B cell (primary cell): ENCODE measurements at places on chromosomes 3 and 15. TPM values are rescaled to one million over a fixed set of nuclear protein-coding genes. Genes with fewer than 3 reads are reported as not detected.

- H3K36me3 ChIP-seq = no peaks in the 10 kb centered on the region
- peaks cover 32% of the 10 kb centered on the region for H3K4me1 ChIP-seq
- no peaks in the 10 kb centered on the region for H3K27me3 ChIP-seq
- DNase-seq = peak; percentile 26
- H3K27ac ChIP-seq = no peak overlapping the region
Observed at GRCh38 chr3:112857526-112857925, 10.9 kb upstream of the CD200R1L start.

DNA sequence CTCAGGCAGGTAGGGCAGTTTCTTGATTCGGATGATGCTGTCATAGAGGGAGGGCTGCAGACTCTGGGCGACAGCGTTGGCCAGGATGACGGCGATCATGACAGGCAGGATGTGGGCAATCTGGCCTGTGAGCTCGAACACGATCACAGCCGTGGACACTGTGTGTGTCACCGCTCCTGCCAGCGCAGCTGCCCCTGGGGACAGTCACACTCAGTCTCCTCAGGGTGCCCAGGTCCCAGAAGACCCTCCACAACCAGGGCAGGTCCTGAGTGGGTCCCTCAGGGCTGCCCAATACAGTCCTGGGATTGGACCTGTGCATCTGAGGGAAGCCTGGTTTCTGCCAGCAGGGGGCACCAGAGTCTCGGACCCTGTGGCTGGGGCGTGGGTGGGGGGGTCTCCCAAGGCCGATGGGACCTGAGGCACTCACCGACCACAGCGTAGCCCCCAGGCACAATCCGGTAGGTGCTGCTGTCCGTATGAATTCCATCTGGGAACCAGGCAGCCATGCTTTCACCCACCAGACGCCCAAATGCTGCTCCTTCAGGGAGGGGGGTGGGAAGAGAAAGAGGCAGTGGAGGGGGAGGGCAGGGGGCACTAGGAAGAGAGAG, 7.2 kb downstream of the CLCN2 start:
- H3K4me3 ChIP-seq = no peak overlapping the region
- peak; percentile 74 for DNase-seq
- no peak overlapping the region for H3K27ac ChIP-seq
- H3K36me3 ChIP-seq = no peaks in the 10 kb centered on the region
- no peaks in the 10 kb centered on the region for H3K27me3 ChIP-seq
- H3K4me1 ChIP-seq = peaks cover 8% of the 10 kb centered on the region

DNA sequence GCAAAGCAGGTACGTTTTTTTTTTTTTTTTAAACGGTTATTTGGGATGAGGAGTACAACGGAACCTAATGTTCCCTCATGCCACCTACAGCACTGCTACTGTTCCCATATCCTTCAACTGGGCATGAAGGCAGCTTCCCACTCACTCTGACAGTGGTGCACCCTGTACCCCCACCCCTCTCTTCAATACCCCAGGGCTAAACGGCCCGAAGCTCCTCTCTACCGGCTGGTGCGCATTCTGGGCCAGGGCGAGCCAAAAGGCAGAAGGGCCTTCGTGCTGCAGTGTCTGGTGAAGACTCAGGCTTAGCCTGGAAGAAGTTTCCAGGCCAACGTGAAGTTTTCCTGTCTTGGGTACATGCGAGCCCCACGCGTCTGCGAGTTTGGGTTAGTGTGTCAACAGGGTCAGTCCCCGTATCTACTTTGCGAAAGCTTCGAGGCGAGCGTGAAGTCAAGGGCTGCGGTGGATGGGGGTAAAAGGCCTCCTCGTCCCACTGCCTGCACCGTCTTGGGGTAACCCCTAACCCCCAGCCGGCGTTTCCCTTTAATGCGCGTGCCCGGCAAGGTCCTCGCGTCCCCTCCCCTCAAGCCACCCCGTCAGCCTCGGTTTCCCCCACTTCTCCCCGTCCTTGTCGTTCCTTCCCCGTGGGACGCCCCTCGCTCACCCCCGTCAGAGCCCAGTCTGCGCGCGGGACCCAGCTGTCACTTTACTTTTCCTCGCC, 765 bp upstream of the UBE2E2 start:
- peak overlapping the region; percentile 72 for H3K4me3 ChIP-seq
- H3K27ac ChIP-seq = no peak overlapping the region
- DNase-seq = no peak
- H3K27me3 ChIP-seq = no peaks in the 10 kb centered on the region
- no peaks in the 10 kb centered on the region for H3K36me3 ChIP-seq

DNA sequence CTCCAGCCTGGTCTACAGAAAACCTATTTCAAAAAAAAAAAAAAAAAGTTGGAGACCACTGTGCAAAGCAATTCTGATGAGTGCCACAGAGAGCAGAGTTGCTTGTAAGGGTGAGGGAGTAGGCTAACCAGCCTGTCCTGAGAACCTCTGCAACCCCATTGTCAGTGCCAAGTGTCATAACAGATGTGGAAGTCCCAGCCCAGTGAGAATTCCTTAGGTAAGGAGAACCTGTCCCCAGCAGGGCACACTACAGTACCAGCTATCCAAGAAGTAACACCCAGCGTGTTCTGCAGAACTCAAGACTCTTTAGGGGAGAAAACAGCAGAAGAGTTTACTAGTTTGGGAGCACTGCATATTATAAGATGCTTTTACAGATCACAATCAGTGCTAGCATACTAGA, 156.3 kb downstream of the LIPC start:
- DNase-seq = no peak
- H3K27ac ChIP-seq = no peak overlapping the region
- H3K4me3 ChIP-seq = no peak overlapping the region
- peaks cover 9% of the 10 kb centered on the region for H3K27me3 ChIP-seq
- no peaks in the 10 kb centered on the region for H3K36me3 ChIP-seq

GRCh38 chr15:67809866-67810265, 15.4 kb upstream of the SKOR1 start:
- H3K27me3 ChIP-seq = no peaks in the 10 kb centered on the region
- H3K4me1 ChIP-seq = no peaks in the 10 kb centered on the region
- H3K4me3 ChIP-seq = no peak overlapping the region

GRCh38 chr3:127967316-127967715, 52.3 kb downstream of the KBTBD12 start:
- H3K4me3 ChIP-seq = no peak overlapping the region
- H3K4me1 ChIP-seq = no peaks in the 10 kb centered on the region
- no peak for DNase-seq
- H3K27ac ChIP-seq = no peak overlapping the region

- H3K36me3 ChIP-seq = no peaks in the 10 kb centered on the region
- no peak overlapping the region for H3K27ac ChIP-seq
- no peaks in the 10 kb centered on the region for H3K27me3 ChIP-seq
- no peaks in the 10 kb centered on the region for H3K4me1 ChIP-seq
Observed at GRCh38 chr3:129549006-129549800, 6.2 kb downstream of the H1-8 start.

DNA sequence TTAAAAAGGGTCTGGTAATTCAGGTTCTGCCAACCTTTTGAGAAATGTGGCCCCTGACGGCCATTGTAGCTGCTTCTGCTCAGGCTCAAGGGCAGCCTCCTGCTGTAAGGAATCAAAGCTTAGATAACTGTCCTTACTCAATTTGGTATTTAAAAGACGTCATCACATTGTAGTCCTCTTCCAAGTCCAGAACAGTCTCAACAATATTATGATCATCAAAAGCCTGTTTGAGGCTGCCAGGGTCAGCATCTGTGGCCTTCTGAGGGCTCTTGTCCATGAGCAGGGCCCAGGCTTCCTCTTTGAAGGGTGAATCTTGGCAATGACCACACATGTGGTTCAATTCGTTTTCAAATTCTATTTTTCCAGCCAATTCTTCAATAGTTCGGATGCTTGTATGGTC, 6.0 kb downstream of the C3orf62 start:
- no peak for DNase-seq
- H3K36me3 ChIP-seq = peaks cover 3% of the 10 kb centered on the region
- H3K4me3 ChIP-seq = no peak overlapping the region
- H3K27ac ChIP-seq = no peak overlapping the region

GRCh38 chr3:87420171-87420570, 143.8 kb upstream of the POU1F1 start:
- H3K36me3 ChIP-seq = no peaks in the 10 kb centered on the region
- H3K27ac ChIP-seq = no peak overlapping the region
- no peaks in the 10 kb centered on the region for H3K27me3 ChIP-seq

- no peak for DNase-seq
- H3K4me1 ChIP-seq = no peaks in the 10 kb centered on the region
- H3K4me3 ChIP-seq = no peak overlapping the region
- H3K36me3 ChIP-seq = no peaks in the 10 kb centered on the region
- H3K27ac ChIP-seq = no peak overlapping the region
- H3K27me3 ChIP-seq = no peaks in the 10 kb centered on the region
Observed at GRCh38 chr3:148008591-148008990, 599.4 kb downstream of the ZIC1 start.

GRCh38 chr15:78291698-78292097, 7.7 kb downstream of the SKIC8 start:
- no peaks in the 10 kb centered on the region for H3K27me3 ChIP-seq
- peaks cover 26% of the 10 kb centered on the region for H3K36me3 ChIP-seq
- no peak overlapping the region for H3K4me3 ChIP-seq
- H3K4me1 ChIP-seq = no peaks in the 10 kb centered on the region
- DNase-seq = no peak
- H3K27ac ChIP-seq = no peak overlapping the region

GRCh38 chr15:98720031-98720430, 71.7 kb downstream of the IGF1R start:
- no peak for DNase-seq
- no peak overlapping the region for H3K27ac ChIP-seq
- no peaks in the 10 kb centered on the region for H3K4me1 ChIP-seq

DNA sequence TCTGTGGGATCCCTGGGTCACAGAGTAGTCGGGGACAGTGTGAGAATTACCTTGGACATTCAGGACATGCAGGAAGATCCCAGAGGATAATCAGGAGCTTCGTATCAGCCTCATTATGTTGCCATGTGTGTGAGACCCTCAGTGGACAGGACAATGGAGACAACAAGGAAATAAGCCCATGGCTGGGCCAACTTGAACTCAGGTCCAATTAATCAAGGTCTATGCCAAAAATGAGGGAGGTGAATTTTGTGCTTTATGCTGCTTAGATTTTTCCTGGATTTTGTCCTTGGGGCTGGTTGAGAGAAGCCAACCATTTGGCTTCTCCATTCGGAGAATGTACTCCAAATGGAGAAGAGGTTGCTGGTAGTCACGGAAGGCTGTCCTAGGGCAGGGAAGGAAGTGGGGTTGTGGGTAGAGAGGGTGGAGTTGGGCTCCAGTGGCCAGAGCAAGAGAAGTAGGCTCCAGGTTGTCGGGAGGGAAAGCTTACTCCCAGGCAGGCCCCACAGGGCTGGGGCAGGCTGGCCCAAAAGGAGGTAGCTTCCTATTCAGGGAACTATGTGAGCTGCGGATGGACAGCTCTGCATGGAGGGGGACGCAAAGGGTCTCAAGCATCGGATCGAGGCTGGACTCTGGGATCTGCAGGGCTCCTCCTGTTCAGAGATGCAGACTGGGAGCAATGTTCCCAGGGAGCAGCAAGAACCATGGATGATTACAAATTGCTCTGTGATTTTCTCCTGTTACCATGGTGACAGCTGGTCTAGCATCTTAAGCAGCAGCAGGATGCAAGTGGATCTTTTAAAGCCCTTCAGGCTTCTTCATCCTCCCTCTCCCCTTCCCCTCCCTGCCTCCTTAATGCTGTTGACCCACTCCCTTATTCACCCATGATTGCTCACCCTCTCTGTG, 91.1 kb downstream of the WNT7A start:
- H3K36me3 ChIP-seq = no peaks in the 10 kb centered on the region
- H3K27me3 ChIP-seq = peaks cover 4% of the 10 kb centered on the region
- no peak overlapping the region for H3K27ac ChIP-seq

GRCh38 chr3:74601793-74602192, 12.7 kb downstream of the CNTN3 start:
- no peaks in the 10 kb centered on the region for H3K4me1 ChIP-seq
- H3K4me3 ChIP-seq = no peak overlapping the region
- no peaks in the 10 kb centered on the region for H3K36me3 ChIP-seq
- H3K27ac ChIP-seq = no peak overlapping the region

DNA sequence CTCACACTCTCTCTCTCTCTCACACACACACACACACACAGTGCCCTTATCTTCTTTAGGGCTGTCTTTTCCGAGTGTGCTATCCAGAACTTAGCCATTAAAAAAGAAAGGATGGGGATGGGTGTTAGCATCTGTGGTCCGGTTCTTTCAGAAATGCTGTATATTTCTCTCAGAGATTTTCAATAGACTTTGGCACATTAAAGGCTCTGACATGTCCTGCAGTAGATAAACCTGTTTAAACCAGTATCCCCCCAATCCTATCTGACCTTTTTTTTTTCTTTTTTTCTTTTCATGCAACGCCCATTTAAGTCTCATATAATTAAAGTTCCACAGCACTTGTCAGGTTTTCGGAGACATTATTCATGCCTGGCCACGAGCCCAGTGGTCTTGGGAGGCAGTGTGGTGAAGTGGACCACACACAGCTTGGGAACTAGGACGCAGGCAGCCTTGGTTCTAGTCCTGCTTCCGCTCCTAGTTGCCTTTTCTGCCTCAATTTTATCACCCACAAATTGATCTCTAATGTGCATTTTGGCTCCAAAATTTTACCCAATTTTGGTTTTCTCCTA, 13.3 kb downstream of the CAV3 start:
- no peaks in the 10 kb centered on the region for H3K36me3 ChIP-seq
- H3K4me3 ChIP-seq = no peak overlapping the region
- H3K4me1 ChIP-seq = no peaks in the 10 kb centered on the region
- H3K27me3 ChIP-seq = no peaks in the 10 kb centered on the region
- DNase-seq = no peak

Gene PTX3
- total RNA-seq = 0.36 and 0.37 TPM in 2 replicates
